ENCODE measurements at places on chromosomes 13 and 19.
A peak's percentile ranks its signal among the peaks of the same experiment; 100 is the strongest.

- peak; percentile 95 for DNase-seq
These were observed 342.4 kb downstream of the KCNRG start for GRCh38 chr13:50357586-50358118.

DNA sequence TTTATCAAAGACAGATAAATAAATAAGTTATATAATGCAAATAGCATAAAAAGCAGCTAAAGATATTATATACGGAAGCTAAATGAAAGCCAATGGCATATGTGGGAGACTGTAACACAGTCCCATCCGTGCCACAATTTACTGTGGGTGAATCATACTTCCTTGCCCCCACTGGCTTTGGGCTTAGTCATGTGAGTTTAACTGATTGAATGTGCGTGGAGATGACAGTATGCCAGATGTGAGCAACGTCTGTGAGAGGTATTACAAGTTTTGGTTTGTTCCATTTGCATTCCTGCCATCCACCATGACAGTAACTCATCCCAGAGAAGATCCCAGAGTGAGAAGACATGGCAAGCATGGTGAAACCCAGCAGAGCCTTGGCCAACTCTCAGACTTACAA is 340.0 kb downstream of the SUCLA2 start:
- DNase-seq = no peak

- no peak for DNase-seq
These were observed 8.0 kb upstream of the SMARCA4 start for GRCh38 chr19:10952809-10953208.

DNA sequence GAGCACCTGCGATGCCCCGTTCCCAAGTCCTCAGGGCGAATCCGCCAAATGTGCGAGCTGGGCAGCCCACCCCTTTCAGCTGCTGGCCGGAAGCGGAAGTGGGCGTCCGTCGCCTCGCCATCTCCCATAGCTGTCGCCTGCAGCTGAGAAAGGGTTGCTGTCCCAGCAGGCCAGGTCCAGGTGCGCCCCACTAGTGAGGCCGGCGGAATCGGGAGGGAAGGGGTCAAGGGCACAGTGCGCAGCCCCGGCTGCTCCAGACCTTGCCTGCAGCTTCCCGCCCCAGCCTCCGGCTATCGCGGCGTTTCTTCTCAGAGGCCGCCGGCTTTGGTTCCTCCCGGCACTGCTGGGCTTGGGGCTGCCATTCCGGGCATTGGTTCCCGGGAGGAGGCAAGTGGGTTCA is at the start of gene ZNF177:
TSS of gene ZNF177 (plus strand) at position 109 of the 400 bp plus-strand sequence. CDS start 15,299 bp downstream, outside the sequence.
- DNase-seq = no peak

- DNase-seq = no peak
These were observed 24.4 kb upstream of the GPR12 start for GRCh38 chr13:26784704-26785639.

DNA sequence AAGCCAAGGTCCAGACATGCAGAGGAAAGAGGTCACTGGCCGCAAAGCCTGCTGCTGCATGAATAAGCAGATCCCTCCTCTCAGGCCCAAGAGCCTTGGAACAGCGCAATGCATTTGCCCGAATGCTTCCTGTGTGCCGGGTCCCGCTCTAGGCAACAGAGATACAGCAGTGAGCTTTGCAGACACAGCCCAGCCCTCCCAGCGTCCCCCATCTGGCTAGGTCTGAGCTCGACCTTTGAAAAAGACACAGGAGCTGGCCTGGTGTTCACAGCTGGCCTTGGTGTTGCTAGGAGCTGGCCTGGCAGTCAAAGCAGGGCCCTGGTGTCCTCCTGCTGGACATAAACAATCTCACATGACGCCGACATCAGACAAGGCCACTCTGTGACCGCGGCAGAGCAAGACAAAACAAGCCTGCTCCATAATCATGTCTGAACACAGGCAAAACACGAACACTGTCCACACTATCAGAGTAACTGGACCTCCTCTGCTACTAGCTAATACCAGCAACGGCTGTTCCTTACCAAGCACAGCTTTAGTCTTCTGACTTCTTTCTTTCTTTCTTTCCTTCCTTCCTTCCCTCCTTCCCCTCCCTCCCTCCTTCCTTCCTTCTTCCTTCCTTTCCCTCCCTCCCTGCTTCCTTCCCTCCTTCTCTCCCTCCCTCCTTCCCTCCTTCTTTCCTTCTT is 5.7 kb upstream of the PEX11G start:
- DNase-seq = no peak

- DNase-seq = peak; percentile 40
These were observed 11.1 kb upstream of the GTF2F2 start for GRCh38 chr13:45109102-45109720.

- no peak for DNase-seq
These were observed 1.4 kb upstream of the GIPC1 start for GRCh38 chr19:14497228-14497921.

GRCh38 chr19:4773047-4773640 is 18.4 kb upstream of the FEM1A start:
- DNase-seq = no peak

DNA sequence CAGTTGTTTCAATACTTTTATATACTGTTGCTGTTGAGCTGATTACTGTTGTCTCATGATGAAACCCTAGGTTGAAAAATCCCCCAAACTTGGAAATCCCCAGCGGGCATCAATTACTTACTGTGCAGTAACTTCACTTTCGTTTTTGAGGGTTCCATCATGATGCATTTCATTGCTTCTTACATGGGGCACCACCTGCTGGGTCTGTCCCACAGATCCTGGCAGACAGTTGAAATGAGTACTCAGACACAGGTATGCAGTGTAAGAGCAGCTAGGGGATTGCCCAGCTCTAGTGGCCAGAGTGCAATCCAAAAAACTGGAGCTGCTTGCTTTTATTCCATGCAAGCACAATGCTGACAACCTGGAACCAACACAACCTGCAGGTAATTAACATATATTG is 132.5 kb upstream of the ZNF91 start:
- peak; percentile 16 for DNase-seq

DNA sequence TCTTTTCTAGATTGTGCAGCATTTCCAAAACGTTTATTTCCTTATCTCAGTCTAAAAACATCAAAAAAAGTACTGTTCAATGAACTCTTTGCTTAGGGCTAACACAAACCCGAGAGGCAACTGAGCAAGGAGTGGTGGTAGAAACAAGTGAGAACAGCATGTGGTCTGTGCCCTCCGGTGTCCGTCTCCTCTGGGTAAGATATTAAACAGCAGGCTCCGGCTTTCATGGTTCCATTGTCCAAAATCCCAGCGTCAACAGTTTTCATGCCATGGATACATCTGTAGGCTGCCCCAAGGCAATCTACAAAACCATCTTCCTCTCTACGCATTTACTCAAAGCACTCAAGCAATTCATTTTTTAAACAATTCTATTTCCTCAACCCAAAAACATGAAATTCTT is 22.8 kb downstream of the DCLK1 start:
- DNase-seq = no peak

DNA sequence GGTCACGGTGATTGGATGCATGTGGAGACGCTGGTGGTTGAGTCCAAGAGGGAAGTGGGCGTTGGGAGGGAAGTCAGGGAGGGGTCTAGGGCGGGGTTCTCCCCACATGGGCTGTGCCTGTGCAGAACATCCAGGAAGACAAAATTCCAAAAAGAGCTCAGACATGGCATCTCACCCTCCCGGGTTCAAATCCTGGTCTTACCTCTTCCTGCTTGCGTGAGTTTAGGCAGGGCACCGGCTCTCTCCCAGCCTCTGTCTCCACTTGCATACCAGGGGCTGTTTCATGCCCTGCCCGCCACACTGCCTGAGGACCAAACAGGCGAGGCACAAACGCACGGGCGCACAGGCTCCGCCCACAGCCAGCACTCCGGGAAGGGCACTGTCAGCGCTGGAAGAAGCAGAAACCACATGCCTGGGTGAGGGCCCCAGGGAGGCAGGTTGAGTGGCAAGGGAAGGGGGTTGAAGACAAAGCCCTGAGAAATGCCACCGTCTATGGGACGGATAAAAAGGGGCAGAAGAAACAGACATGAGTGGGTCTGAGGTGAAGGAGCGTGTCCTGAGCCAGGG is 123.6 kb upstream of the SOX1 start:
- no peak for DNase-seq

- no peak for DNase-seq
These were observed 158.1 kb downstream of the ZNF486 start for GRCh38 chr19:20325151-20325550.

DNA sequence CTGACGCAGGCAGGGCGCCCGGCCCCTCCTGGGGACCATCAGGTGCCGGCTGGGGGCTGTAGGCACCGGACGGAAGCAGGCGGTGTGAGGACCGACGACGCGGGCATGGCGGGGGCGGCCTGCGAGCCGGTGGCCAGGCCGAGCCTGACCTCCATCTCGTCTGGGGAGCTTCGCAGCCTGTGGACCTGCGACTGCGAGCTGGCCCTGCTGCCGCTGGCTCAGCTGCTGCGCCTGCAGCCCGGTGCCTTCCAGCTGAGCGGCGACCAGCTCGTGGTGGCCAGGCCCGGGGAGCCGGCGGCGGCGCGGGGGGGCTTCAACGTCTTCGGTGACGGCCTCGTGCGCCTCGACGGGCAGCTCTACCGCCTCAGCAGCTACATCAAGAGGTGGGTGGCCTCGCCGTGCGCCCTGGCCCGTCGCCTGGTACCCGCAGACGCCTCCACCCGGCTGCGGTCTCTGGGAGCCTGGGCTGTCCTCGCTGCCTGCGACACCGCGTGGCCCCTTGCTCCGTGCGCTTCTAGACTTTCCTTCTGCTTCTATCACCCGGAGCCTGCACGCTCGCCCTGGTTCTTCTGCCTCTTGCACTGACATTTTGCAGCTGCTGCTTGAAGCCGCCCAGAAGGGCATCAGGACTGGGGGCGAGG is 460 bp downstream of the MEDAG start:
- DNase-seq = no peak

DNA sequence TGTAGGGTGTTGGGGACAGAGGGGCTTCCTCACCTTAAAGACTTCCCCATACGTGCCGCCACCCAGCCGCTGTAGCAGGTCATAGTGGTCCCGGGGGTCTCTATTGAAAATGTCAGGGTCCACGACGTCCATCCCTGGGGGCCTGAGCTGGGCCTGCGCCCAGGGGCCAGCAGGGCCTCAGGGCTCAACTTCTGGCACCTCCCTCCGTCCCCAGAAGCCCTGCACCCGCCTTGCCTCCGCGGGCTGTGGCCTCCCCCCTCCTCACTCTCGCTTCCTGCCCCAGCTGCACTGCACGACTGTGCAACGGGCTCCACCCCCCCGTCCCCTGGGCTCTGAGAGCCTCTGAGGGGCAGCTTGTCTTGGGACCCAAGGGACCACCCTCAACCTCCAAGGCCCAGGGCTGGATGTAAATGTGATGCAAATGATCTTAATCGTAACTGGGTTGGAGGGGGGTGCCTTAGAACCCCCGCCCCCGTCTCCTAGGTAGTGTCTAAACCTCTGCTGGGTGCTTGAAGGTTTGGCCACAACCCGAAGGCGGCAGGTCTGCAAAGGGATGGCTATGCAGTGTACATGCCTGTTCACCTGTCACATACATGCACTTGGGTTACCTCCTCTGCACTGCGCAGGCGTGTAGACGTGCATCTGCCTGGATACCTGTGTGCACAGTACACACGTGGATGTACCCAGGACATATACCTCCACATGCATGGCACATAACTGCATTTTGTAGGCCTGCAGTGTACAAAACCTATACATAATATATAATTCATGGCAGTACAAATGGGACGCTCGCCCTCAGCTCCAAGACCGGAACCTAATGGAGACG is at the start of gene MAP4K1:
TSS of gene MAP4K1 (minus strand) at position 190 of the 826 bp plus-strand sequence. CDS start at position 132, 58 bp downstream.
- DNase-seq = no peak

DNA sequence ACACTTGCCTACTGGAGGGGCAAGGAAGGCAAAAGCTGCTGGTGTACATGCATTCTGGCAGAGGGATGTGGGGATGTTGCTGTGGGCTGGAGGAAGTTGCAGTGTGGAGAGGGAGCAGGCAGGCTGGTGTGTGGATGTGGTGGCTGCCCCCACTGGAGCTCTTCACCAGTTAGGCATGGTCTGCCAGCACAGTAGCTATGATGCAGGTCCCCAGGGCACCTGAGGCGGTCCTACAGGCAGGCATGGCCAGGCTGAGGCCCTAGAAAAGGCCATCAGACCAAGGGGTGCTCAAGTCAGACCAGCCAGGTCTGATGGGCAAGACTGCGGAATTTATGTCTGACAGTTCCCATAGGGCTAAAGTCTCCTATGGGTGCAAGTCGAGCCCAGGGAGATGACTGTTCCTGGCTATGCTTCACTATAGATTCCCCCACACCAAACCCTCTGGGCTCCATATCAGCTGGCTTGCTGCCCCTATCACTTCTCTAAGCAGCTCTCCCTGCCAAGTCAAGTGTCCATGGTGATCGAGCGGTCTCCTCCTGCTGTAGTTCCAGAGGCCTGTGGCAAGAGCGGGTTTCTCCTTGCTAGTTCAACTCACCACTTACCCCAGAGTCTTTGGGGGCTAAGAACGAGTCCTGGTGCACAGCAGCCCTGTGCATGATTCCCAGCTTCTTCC is 473.1 kb downstream of the TDRD3 start:
- DNase-seq = no peak

GRCh38 chr13:75769141-75769905 is 133.2 kb downstream of the LMO7 start:
- DNase-seq = no peak

- no peak for DNase-seq
These were observed 188.0 kb downstream of the TDRD3 start for GRCh38 chr13:60584976-60585375.

GRCh38 chr13:51002736-51003135 is 93.1 kb downstream of the RNASEH2B start:
- DNase-seq = no peak

DNA sequence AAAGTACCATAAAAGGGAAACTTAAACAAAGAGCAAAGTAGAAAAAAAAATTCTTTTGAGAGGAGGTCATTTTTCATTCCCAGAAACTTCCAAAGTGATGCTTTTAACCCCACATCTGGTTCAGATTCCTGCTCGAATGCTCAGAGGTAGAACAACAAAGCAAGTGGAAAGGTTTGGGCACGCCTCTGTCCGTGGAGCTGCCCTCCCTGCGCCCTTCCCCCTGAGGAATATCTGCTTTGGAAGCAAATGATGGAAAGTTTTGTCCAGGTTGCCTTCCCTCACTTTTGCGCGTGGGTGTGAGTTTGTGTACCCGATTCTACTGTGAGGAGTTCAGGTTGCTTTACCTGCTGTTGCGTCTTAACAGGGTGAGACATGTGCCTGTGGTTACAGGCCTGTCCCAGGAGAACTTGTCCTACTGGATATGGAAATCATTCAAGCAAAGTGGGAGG is 110.2 kb downstream of the KLF5 start:
- DNase-seq = no peak

DNA sequence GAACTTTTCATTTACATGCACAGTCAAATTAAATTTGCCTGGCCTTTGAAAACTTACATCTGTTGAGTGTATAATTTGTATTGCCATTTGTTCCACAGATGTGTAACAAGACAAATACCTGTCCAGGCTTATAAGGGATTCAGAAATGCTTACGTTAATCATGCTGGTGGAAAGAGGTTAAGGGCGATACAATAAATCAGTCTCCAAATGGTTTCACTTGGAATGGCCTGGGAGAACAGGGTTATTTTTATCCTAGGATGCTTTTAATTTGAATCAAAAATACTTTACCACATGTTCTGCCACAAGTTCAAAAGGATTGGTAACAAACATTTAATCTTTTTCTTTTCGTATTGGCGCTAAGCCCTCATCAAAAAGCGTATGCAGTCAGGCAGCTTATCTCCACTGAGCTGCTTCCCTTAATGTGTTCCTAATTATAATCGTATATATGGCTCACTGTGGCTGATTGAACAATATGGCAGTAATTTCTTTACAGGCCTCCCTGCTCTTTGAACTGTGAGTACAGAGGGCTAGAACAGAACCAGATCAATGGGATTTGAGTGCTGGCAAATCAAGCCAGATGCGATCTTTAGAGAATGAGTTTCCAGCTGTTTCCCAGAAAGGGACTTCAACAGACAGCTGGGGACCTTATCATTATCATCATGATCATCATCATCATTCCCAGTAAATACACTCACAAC is 425.7 kb downstream of the SPRY2 start:
- no peak for DNase-seq

Data from RCC 7860 (cell line).